ENCODE measurements at places on chromosomes 12 and 14.

DNA sequence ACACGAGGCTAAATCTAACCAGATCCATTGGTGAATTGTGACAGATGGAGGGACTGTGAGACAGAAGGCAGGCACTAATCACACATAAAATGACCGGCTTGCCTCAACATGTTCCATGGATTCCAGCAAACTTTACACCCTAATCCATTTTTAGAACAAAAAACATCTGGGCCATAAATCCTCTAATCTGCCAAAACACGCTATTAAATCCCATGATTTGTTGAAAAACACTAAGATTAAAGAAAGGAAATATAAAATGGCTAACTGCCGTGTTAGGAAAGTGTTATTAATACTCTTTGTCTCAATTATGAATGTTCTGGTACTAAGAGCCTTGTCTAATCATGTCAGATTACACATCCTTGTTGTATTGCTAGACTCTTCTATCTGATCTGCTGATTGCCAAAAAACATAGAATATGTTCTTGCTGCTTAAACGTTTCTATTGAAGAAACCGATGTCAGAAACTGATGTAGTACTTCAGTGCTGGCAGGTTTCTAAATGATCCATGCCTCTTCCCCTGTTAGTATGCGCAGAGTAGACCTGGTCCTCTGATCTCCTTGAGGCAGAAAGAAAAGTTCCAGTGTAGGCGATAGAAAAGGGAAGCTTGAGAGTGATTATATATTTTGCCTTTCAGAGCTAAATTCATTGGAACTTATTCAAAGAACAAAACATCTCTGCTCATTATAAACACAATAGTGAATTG, 384.9 kb downstream of the SOX5 start:
- DNase-seq, result no peak

DNA sequence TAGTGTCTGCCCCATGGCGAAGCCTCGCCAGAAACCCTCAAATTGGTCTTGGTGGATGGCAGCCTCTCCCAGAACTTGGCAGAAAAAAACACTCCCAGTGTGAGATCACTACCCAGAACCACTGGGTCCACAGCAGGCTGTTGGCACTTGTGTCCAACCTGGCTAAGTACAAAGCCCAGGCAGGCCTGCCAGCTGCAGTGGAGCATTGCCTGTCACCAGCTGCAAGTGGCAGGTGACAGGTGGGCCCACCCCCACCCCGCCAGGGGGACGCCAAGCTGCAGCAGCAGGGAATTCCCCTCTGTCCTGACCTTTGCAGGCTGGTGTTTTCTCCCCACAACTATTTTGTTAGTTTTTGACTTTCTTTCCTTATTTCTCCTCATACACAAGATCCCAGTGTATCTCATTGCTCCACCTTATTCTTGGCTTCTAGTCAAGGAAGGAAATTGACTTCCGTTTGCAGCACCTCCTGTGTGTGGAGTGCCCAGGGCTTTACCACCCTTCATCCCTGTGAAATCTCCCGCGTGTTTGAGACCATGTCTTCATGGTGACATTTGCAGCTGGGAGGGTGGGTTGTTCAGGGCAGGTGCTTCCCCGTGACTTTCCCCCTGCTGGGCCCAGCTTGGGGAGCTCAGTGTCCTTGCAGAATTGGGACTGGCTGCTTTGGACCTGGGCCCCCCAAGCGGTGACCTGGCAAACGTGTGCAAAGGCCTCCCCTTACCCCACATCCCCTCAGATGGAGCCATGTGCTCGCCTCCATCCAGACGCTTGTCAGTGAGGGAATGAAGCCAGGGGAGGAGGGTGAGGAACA, 73.8 kb upstream of the RIN3 start:
- no peak for DNase-seq

- no peak for DNase-seq
Observed at GRCh38 chr12:76199808-76200207, 115.3 kb upstream of the NAP1L1 start.

- no peak for DNase-seq
Observed at GRCh38 chr14:88993946-88994345, 169.5 kb downstream of the TTC8 start.

DNA sequence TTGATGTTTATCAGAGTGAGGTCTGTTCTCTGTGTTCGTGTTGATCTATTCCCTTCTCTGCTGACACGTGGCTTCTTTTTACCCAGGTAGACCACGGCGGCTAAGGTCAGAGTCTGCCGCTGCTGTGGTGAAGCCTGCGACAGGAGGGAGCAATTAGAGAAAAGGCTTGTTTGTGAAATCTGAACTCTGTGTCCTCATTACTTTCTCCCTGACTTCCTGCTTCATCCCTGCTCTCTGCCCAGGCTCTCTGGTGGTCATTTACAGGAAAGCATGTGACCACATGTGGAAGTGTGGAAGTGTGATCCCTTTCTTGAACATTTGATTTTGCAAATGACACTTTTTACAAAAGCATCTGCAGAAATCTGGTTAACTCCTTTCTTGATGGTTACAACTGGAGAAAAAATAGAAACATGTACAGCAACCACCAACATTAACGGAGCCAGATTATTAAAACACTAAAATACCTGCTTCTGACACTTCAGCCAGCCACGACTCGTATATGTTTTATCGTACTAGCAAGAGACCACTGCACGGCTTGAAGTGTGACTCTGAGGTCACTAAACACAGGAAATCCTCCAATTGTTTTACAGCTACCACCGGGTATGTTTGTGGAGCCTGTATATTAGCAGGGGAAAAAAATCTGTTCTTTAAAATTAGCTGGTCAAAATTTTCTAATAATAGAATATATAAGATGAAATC, 388.6 kb upstream of the TMPO start:
- DNase-seq, result no peak

DNA sequence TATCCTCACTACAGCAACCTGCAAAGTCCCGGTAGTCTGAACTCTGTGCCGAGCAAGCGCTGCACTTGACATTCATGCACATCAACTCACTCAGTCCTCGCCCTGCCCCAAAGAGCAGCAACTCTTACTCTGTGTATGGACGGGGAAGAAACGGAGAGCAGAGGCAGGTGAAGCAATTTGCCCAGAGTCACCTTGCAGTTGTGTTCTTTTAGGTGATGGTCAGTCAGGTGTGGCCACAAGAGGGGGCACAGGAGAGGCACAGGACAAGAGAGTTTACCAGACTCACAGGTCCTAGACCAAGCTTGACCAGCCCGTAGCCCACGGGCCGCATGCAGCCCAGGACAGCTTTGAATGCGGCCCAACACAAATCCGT, 39.1 kb downstream of the TSPAN11 start:
- no peak for DNase-seq

- DNase-seq, result peak; percentile 48
Observed at GRCh38 chr12:12786706-12787601, 1.5 kb downstream of the APOLD1 start.

DNA sequence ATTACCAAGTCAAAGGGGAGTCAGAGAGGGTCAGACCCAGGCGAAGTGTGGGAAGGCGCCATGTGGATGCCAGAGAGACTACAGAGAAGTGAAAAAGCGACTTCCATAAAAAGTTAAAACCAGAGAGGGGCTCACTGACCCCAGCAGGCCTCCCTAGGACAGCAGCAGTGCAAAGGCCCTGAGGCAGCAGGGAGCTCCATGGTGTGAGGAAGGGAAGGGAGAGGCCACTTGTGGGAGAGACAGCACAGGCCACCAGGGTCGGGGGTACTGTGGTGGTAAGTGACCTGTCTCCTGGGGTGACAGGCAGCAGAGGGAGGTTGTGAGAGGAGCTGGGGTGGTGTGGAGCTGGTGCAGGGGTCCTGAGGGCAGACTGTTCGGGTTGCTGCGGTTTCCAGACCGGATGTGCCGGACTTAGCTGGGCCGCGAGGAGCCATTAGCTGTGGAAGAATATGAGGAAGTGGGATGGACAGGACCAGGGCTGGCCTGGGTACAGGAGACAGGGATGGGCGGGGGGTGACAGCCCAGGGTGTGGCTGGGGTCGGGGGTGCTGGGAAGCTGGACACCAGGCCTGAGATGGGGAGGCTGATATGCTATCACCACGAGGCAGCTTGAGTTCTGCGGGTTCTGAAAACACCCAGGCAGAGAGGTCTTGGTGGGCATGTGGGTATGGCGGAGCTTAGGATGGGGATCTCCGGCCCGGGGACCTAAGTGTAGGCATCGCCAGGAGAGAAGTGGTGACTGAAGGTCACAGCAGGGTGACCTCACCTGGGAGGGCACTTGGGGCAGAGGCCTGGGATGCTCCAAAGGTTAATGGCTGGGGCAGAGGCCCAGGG, 22.7 kb downstream of the SETD1B start:
- DNase-seq, result no peak

GRCh38 chr12:86945685-86946196, 689.5 kb upstream of the MGAT4C start:
- no peak for DNase-seq

DNA sequence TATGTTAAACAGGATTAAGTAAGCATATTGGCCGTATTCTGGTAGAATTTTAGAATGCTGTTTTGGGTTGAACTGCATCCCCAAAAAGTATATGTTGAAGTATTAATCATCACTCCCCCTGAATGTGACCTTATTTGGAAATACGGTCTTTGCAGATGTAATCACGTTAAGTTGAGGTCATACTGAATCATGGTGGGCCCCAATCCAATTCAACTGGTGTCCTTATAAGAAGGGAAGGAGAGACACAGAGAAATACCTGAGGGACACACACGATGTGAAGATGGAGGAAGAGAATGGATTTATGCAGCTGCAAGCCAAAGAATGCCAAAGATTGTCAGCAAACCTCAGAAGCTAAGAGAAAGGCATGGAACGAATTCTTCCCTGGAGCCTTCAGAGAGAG, 268.6 kb downstream of the ITPR2 start:
- no peak for DNase-seq

DNA sequence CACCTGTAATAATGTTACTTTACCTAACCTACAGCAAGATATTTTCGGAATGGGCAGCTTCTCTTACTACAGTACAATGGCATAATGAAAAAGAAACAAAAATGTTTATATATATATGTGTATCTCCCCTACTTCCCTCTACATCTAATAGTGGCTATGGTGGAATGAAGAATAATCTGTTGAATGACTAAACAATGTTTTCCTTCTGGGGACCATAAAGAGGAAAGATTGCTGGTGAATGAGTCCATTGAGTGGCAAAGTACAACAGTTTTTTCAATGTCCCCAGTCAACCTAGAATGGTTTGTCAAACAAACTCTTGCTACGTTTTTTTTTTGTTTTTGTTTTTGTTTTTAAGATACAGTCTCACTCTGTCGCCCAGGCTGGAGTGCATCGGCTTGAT, 47.2 kb downstream of the RALGAPA1 start:
- no peak for DNase-seq

DNA sequence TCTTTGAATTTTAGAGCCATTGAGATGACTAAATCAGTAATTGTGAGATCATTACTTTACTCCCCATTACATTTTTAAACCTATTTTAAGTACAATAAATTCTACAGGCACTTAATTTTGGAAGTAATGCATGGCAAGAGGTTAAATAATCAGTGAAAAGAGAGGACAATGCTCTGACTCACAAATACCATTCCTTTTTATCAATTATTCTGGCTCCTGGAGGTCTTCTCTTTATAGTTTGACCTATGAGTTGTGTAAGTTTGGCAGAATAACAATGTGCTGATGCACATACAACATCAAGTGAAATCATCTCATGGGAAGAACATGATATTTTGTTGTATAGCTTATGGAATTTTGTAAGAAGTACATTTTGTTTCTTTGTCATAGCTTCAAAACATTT, 166.7 kb downstream of the TMTC3 start:
- no peak for DNase-seq

DNA sequence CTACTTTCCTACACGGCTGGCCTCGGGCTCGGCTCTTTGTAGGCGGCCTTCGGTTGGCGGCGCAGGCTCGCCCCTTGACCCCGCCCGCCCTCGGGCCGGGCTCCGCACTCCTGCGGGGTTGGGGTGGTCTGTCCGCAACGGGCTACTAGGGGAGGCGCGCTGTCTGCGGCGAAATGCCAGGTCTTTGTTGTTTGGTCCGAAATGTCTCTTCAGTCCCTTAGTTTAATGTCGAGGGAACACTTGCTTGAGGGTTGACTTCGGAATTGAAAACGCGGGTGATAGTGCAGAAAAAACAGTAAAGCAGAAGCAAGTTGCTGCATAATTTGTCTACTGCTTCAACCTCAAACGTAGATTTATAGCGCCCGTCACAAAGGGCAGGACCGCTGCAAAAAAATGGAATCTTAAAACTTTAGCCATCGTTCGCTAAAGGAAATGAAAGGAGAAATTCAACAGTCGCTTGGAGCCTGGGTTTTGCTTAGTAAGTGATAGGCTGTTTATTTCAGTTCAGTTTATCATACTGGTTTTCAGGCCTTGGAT, 390 bp downstream of the JKAMP start:
- no peak for DNase-seq

DNA sequence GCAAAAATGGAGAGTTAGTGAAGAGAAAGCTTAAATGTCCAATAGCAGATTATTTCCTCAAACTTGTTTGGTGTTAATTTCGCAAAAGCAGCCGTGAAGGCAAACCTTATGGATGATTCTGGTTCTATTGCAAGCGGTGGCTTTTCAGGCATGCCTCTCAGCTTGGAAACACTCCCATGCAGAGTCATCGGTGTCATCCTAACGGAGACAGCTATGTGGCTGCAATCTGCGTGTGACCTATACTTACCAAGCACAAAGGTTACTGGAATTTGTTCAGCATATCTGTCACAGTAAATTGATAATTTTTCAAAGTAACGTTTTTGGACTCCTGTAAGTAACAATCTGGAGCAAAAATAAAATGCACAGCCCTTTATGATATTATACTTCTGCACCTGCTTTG, 5.0 kb downstream of the BEST3 start:
- no peak for DNase-seq

- peak; percentile 22 for DNase-seq
Observed at GRCh38 chr14:87805315-87805723, 187.7 kb downstream of the GALC start.

DNA sequence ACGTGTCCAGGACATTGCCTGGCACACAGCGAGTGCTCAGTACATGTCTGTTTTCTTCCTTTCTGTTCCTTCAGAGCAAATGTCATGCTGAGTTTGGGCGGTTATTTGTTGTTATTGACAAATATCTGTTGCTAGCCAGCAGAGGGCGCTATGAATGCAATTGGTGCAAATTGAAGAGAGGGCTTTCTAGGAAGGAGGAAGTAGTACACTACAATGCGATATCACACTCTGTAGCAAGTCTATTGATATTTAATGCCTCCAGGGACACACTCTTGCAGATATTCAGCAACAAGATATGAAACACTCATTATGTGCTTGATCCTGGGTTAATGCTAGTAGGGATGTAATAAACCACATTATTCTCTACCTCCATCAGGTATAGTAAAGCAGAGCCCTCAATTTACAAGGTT, 267.3 kb upstream of the SRRM4 start:
- no peak for DNase-seq

GRCh38 chr12:88305254-88305890, 163.3 kb downstream of the TMTC3 start:
- DNase-seq, result no peak

GRCh38 chr12:124466216-124467128, 100.9 kb downstream of the NCOR2 start:
- DNase-seq, result peak; percentile 84

- no peak for DNase-seq
Observed at GRCh38 chr12:105803292-105803691, 335.5 kb downstream of the NUAK1 start.

DNA sequence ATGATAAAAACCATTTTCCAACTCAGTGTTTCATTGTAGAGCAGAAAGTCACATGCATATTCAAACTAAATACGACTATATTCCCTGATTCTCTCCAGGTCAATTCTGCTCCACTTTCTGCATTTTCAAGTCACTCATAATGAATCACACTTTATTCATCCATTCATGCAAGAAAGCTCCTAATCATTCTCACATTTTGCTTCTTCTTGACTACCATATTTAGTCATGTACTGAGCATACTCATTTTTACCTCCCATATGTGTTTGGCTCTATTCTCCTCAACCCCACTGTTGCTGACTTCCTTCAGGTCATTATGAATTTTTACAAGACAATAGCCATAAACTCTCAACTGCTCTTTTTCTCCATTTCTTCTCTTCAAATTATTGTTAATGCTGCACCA, 43.4 kb upstream of the PIK3C2G start:
- no peak for DNase-seq

All from stimulated activated CD4-positive, alpha-beta T cell treated with anti-CD3 and anti-CD28 coated beads, TNF-alpha, amount 100 ng/mL, for 24 hours (primary cell).